ENCODE measurements at places on chromosomes 4 and X.

DNA sequence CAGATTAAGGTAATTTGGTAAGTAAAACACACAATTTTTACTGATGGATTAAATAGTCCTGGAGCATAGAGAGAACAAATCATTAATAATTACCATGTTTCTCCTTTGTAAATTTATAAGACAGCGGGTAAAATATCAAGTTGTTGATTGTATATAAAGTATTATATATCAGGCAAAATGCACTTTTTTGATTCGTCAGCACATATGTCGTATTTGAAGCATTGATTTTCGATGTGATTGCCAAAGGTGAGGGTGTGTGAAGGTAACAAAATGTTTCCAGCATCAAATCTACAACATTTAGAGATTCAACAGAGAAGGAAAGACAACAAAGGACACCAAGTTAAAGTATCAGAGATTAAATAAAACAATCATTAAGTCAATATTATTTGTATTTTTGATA is 1437.8 kb upstream of the ADGRL3 start:
- no peak for DNase-seq

DNA sequence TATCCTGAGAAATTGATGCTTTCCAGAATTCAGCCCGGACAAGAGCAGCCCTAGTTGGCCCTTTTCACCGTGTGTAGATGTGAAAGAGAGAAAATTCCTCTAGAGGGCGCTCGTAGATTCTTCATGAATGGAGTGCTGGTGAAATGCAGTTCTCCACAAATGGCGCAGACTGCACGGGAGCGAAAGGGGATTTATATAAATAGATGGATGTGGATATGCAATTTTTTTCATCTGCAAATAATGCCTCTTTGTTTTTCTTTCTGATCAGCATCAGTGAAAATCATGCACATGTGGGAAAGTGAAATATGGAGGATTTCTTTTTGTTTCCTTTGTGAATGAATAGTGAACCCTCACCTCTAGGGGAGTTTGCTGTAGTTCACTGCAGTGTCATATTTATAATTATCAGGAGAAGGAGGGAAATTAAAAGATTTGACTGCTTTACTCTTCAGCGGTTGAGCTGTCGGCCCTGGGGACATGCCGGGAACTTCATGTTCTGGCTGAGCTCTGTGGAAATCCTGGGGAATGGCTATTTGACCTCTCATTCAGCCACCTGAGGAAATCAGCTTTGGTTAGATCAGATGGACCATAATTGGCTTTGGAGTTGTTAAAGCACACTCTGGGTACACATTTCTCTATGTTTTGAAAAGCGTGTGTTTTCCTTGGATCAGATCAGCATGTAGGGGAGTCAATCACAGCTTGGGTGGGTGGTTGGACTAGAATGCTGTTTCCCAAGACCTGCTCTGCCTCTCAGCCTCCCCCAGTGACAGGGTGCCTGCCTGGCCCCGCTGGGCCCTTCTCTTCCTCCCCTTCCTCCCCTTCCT is 115.0 kb upstream of the SHISA3 start:
- peak; percentile 82 for DNase-seq

DNA sequence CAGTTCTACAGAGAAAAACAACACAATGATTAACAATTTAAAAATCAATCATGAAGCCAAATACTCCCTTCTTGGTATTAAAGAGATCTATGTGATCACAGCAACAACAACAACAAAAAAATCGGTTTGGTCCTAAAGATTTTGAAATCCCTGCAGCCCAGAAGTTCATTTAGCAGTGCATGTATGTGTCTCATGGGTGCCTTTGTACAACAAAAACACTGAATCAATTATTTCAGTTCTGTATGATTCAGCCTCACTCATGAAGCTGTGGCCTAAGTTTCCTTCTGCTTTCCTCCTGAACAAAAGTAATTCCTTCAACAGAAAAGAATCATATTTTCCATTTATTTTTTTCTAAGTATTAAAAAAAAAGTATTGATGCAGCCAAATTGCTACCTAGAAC is 393.4 kb upstream of the NDST3 start:
- DNase-seq: no peak

- no peak for DNase-seq
Measured at GRCh38 chr4:6393544-6394475, 78.6 kb downstream of the PPP2R2C start.

DNA sequence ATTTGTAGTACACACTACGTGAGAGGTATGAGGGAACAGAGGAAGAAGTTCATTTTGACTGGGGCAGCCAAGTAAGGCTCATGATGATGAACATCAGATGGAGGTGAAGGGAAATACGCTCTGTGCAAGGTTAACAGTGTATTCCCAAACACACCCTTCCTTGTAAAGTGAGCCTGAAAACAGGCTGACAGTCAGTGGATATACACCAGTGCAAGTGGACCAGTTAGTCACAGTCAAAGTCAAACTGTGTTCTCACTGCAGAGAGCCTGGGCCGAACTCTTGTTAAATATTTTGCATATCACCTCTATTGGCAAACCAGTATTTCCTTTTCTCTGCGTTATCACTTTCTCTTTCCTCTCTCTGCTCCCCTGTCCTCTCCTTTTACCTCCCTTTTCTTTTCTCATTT is 23.4 kb upstream of the RHOH start:
- DNase-seq: no peak

- no peak for DNase-seq
Measured at GRCh38 chr4:41209901-41210300, 4.4 kb downstream of the APBB2 start.

DNA sequence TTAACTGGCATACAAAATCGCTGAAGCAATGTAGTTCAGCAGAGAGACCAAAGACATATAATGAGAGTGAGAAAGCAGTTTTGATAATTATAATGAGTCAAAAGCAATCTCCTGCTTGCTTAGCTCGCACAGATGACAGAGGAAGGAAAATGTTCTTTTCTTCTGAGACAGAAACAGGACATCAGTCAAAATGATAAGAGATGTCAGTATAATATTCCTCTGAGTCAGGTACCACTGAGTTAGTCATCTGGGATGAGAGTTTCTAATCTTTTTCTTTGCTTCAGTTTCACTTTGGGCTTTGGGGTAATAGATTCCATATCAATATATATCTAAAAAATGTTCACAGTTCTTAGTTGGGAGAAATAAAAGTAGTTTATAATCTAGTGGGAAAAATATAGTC is 387.2 kb downstream of the PCDH7 start:
- DNase-seq: no peak

DNA sequence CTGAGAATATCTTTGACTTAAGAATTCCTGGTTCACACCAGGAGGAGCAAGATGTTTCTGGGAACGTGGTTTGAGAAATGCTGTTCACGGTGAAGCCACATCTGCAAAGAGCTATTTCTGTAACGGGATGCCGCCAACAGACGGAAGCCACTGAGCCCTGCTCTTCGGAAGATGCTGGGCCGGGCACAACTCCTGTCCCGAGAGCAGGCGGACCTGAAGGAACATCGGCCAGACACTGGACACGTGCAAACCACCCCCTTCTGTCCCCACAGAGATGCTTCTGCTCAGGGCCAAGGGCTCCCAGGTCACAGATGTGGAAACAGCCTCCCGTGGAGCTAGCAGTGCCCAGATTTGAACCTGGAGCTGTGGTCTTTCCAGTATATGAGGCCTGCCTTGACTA is 24.3 kb downstream of the HMX1 start:
- DNase-seq: no peak

DNA sequence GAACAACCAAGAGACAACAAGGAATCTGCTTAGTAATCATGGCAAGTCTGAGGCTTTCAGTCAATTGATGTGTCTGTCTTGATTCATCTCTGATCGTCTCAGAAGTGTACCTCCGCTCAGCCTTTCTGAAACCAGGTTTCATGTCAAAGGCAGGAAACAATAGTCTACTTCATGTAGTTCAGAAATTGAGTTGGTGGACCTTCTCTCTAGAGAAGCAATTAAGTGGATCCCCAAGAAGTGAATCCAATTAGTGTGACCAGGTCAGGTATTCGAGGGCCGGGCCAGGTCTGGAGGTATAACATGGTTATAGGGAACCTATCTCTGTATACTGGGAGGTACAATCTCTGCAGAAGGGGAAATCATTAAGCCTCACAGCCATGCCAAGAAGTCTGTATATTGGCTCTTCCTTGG is 32.0 kb downstream of the DAPP1 start:
- no peak for DNase-seq

GRCh38 chr4:92968556-92968955 is 664.8 kb downstream of the GRID2 start:
- DNase-seq: peak; percentile 18

- no peak for DNase-seq
Measured at GRCh38 chrX:106780264-106780663, 22.2 kb upstream of the TBC1D8B start.

GRCh38 chr4:36039026-36039425 is 205.3 kb downstream of the ARAP2 start:
- DNase-seq: no peak

DNA sequence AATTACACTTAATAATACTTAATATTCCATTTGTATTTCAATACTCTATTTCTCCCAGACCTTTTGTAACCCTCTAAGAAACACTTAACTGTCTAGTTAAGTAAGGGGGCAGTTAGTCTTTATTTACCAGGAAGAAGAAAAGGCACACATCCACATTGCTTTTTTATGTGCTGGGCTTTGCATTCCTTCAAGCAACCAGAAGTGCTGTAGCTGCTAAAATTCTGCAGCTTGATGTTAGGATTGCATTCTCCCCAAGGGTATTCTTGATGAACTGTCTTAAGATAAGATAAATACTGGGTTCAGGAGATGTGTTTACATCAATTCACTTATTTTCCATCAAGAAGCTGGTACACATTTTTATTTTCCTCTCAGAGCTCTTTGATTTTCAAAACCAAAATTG is 24.0 kb downstream of the ASIC5 start:
- DNase-seq: no peak

DNA sequence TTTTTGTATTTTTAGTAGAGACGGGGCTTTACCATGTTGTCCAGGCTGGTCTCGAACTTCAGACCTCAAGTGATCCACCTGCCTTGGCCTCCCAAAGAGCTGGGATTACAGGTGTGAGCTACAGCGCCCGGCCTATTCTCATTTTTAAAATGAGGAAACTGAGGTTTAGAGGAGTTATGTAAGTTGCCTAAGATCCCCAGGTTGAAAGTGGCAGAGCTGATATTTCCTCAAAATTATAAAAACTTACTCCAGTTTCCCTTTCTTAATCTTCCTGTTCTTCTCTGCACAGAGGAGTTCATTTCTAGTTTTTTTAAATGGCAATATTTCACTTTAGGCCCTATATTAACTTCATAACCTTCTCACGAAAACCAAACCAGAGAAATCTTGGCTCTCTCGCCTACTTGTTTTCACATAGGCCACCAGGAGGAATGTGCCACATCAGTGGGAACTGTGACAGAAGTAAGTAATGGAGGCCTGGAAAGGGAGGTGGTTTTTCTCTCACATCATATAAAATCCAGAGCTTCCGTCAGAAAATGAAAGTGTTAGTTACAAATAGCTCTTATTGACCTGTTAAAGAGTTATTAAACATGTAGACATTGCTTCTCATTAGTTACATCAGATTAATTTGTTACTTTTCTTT is 16.1 kb upstream of the RS1 start:
- DNase-seq: no peak

- DNase-seq: no peak
Measured at GRCh38 chr4:145957302-145957701, 18.7 kb upstream of the ZNF827 start.

DNA sequence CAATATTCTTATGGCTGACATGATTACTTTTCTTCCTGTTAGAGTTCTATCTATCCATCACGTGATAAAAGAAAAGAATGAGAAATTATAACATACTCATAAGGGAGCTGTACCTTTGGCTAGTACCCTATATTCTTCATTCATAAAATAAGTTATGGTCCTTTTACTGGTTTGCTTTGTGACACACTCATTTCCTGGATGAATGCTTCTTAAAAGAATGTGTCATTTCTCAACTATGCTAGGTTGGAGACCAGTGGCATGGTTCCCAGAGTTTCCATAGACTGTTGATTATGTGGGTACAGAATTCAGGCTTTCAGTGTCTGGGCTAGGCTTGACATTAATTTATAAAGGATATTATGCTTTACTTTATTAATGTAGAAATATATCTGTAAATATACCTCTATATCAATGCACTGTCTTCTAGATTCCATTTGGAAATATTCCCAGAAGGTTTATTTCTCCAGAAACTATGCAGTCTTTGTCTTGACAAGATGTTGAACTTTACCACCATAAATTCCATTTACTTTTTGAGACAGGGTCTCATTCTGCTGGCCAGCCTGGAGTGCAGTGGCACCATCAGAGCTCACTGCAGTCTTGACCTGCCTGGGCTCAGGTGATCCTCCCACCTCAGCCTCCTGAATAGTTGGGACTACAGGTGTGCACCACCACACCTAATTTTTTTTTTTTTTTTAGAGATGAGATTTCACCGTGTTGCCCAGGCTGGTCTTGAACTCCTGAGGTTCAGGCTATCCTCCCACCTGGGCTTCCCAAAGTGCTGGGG is 23.8 kb downstream of the NUDT6 start:
- peak; percentile 95 for DNase-seq

- DNase-seq: no peak
Measured at GRCh38 chr4:110798687-110799086, 175.8 kb upstream of the PITX2 start.

DNA sequence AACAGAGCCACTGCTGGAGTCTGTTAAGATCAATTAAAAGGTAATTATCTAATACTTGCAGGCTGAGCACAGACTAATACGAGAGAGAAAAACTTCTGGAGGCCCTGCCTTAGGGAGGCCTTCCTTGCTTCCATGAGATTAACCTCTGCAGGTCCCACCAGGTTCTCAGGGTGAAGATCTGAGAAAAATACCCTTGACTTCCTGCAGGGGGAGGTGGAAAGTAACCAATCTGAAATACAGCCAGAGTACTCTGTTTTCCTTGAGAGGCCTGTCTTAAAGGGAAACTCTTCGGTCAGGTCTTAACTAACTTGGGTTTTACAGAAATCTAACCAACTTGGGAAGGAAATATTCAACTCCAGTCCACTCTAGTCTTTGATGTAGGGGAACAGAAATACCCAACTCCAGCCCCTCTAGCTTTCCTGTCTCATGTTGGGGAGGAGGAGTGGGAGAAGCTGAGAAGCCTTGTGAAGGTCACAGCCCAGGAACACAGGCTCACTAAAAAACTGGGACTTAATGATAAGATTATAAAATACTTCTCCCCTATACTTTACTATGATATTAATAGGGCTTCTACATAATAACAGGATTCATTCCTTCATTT is 77.1 kb downstream of the TBCK start:
- peak; percentile 34 for DNase-seq

GRCh38 chrX:55129361-55129760 is 40.5 kb downstream of the PAGE2 start:
- no peak for DNase-seq

DNA sequence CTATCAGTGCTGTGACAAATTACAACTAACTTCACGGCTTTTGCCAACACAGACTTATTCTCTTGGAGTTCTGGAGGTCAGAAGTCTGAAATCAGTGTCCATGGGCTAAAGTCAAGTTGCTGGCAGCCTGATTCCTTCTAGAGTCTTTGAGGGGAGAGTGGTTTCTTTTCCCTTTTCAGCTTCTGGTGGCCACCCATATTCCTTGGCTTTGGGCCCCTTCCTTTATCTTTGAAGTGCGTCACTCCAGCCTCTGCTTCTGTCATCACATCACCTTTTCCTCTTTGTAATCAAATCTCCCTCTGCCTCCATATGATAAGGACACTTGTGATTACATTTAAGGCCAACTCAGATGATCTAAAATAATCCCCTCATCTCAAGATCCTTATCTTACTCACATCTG is 9.0 kb downstream of the FAM114A1 start:
- DNase-seq: no peak

- peak; percentile 65 for DNase-seq
Measured at GRCh38 chrX:134803551-134804183, 145.4 kb upstream of the PLAC1 start.

GRCh38 chrX:111728096-111728495 is 47.1 kb downstream of the ALG13 start:
- DNase-seq: peak; percentile 2

All from M059J (cell line).